ENCODE measurements at places on chromosomes 4 and X.

GRCh38 chr4:82230306-82230705 lies 143.5 kb downstream of the HNRNPD start:
- DNase-seq = no peak

GRCh38 chr4:73750730-73751129 lies 10.4 kb downstream of the CXCL8 start:
- no peak for DNase-seq

GRCh38 chr4:67712650-67713528 lies 11.9 kb upstream of the UBA6 start:
- no peak for DNase-seq

- no peak for DNase-seq
Observed at GRCh38 chr4:6926081-6926480, 16.5 kb downstream of the TBC1D14 start.

Measured in SK-N-MC (cell line).